Epithelial cell of esophagus (primary cell): ENCODE measurements at places on chromosomes 11 and 22.

GRCh38 chr11:61041755-61042518 is 60.4 kb upstream of the CD5 start:
- no peak for DNase-seq

DNA sequence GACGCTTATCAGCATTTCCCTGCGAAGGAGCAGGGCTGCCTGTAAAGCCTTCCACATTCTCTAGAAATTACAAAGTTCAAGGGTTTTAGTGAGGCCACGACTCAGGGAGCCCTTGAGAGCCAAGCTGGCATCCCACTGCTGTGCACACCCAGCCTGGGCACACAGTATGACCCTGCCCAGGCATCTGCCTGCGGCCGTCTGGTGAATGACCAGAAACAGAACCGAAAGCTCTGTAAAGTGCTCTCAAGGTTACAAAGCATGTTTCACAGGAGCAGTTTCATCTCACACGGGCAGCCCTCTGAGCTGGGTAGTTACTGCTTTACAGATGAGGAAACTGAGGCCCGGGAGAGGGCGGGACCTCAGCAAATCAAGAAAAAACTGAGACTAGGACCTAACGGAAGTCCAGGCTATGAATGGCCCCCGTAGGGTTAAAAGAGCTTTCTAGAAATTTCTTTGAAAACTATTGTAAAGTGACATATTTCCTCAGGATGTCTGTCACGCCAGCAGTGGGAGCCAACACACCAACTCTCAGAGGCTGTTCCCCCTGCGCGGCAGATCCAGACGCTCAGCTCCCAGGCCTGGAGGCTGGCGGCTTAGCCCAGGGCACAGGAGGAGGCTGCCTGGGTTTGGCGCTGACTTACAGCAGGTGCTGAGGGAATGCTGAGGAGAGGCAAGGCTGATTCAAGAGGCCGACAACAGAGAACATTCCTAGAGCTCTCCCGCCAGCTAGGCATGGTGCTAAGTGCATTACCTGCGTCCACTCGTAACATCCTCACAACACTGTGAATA is 7.7 kb upstream of the TCF20 start:
- DNase-seq = peak; percentile 37

- no peak for DNase-seq
These were observed 1.1 kb upstream of the RIN1 start for GRCh38 chr11:66337103-66337899.

DNA sequence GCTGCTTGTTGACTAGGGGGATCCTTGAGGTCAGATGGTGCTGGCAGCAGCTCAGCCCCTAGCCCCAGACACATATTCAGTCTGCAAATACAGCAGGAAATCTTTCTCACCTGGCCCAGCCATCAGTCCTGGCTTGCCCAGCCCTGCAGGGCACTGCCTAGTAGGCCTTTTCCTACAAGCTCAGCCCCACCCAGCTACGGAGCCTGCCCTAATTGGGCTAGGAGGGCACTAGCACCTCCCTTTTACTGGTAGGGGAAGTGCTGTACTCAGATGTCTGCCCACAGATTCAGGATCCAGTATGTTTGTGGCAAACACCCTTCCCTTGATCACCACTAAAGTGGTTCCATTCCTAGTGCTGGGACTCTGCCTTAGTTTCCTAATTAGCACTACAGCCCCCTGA is 257.1 kb upstream of the CADM1 start:
- no peak for DNase-seq

GRCh38 chr22:40243891-40244290 is 66.2 kb downstream of the TNRC6B start:
- no peak for DNase-seq

DNA sequence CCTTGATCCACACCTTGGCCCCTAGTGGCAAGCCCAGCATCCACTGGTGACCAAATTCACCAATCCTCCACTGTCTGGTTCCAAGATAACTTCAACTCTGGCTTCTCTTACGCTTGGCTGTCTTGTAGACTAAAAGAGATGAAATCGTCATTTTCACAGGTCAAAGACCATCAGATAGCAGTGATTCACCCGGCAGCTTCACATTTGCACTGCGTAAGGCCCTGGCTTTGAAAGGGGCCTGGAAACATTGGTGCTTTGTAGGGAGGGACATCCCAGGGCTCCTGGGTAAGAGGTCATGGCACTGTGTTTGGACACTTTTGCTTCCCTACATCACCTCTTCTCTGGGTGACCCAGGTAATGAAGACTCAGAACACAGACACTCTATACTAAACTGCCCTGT is 30.1 kb upstream of the FADD start:
- DNase-seq = no peak

DNA sequence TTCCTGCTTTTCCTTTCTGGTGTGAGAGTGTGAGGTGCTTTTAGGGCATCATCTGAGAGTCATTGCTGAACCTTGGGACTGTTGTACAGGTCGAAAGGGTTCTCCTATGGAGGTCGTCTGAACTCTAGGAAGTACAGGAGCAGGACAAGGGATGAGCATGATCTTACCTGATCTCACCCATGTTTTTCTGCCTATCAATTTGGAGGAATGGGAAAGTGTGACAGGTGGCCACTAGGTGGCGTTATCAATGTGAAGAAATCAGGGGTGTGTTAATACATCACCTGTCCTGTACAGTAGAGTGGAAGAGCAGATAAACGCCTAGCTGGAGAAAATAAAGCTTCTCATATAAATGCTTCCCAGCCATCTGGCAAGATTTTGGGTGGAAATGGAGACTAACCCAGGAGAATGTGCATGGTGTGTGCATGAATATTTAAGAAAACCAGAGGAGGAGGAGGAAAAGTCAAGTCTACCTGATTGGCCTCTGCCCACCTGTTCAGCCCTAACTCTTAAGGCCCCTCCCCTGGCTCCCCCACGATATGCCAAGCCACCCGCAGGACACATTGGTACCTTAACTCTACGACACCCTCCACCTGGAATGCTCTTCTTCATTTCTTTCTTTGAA is 72.0 kb upstream of the NARS2 start:
- DNase-seq = peak; percentile 81

GRCh38 chr11:40160418-40160817 is 1299.0 kb downstream of the LRRC4C start:
- DNase-seq = no peak

GRCh38 chr11:110349138-110349996 is 53.0 kb upstream of the RDX start:
- no peak for DNase-seq

DNA sequence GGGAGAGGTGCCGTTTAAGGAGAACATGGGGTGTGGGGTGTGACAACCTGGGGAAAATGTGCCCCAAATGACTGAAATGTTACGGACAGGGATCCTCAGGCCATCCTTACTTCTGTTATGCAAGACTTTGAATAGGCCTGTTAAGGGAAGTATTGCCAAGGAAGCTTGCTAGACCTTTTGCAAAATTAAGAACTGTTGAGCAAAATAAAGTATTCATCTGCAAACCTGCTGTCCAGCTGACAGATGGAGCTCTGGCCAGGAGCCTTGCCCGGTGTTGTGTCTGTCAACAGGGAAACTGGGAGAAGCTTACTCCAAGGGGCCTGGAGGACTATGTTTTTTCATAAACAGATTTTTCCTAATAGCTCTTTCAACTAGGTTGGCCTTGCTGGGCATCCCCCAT is 48.0 kb downstream of the FAT3 start:
- no peak for DNase-seq
